ENCODE measurements at places on chromosomes 13 and 19.

DNA sequence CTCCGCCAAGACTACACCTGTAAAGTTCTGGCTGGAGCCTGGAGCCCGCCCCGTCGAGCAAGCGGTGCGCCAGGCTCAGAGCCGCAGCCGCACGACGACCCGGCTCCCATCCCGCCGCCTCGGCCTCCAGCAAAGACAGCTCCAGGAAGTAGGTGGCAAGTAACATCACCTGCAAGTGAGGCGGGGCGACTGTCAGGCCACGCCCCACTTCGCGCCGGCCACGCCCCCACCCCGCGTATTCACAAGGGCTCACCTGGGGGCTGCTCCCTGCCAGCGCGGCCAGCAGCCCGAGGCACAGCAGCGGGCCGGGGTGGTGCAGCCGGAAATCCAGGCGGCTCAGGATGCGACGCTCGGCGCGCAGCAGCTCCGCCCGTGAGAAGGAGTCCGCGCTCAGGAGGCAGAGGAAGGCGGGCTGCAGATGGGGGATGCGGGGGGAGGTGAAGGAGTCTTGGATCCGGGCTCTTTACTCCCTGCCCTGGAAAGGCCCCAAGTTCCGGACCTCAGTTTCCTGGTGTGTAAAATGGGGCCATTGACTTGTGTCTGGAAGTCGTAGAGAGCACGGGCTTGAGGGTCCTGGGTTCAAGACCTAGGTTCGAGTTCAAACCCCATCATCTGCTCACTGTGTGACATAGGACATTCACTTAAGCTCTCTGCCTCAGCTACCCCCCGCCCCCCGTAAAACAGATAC, 3.2 kb downstream of the CCNP start:
- no peak for DNase-seq

GRCh38 chr13:80338781-80339562, 2.0 kb downstream of the SPRY2 start:
- DNase-seq = peak; percentile 40

GRCh38 chr19:12995596-12996405, 526 bp downstream of the NFIX start:
- DNase-seq = no peak

GRCh38 chr19:34225659-34226015, 28.7 kb upstream of the GARRE1 start:
- DNase-seq = no peak

DNA sequence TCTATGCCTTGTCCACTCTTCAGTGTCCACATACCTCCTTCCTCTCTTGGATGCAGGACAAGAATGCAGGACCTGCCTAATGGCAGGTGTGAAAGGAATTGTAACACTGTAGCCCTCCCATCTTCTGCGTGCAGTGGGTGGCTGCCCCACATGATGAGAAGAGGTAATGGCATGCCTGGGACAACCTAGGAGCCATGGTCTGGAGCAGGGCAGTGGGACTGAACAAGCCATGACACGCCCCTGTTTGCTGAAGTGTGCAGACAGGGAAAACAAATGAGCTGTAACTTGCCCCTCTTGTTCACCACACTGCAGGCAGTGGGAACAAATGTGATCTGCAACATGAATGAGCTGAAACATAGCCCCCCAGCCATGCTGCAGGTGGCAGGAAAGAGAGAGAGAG, 192.2 kb downstream of the PCDH17 start:
- no peak for DNase-seq

- peak; percentile 60 for DNase-seq
These were observed 51.3 kb upstream of the LSM14A start for GRCh38 chr19:34120846-34121639.

DNA sequence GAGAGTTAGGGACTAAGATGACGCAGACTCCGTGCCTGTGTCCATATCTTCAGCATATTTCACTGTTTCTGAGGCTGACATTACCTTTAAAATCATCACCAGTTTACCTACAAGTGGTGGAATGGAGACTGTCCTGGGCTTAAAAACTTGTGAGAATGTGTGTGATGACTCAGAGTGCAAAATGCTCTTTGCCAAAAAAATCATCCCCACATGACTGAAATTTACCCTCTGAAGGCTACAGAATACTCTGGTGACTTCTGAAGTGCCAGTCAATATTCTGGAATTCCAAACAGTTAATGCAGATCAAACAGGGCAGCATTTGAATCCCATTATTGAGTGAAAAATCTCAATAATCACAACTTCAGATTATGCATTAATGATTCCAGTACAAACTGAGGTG, 901.4 kb downstream of the EFNB2 start:
- no peak for DNase-seq

- no peak for DNase-seq
These were observed 8.5 kb downstream of the TMTC4 start for GRCh38 chr13:100666124-100666523.

GRCh38 chr19:53908106-53908934, 758 bp upstream of the CACNG7 start:
- no peak for DNase-seq

DNA sequence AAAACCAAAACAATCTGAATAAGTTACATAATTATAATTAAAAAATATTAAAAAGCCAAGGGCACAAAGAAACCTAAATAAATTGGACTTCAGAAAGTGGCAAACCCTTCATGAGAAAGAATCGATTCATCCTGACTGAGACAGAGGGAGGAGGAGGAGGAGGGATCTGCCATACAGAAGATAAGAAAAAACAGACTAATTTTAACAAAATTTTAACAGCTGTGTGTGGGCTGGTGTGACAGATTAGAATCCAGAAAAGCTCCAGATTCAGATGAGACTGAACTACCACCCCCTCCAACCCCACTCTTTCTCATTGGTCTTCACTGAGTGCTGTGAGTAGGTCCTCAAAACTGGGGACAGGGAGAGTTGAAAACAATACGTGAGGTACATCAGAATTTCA, 111.5 kb upstream of the HTR2A start:
- DNase-seq = no peak

GRCh38 chr13:51887468-51887867, 25.7 kb downstream of the CCDC70 start:
- no peak for DNase-seq

DNA sequence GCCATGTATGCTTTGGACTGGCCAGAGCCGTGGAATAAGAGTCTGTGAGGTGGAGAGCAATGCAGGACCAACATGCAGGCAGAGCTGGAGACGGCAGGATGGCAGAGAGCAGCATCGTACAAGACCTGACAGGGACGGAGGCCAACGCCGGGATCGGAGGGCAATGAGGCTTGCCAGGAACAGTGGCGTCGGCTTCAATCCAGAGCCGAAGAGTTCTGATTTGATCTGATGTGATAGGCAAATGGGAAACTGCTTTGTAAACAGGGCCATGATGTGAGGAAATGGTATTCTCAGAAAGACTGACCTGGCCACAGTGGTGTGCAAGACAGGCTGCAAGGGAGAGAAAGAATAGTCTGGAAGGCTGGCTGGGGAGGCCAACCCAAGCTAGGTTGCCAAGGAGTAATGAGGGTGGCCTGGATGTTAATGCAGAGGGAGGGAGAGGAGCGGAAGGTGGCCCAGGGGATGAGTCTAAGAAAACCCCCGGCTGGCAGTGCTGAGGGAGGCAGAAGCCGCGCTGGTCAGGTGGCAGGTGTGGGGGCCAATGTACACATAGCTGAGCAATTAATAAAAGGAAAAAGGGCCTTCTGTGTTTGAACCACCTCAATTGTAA, 26.7 kb downstream of the RCBTB2 start:
- DNase-seq = no peak

GRCh38 chr19:14427461-14427860, 5.6 kb upstream of the PKN1 start:
- DNase-seq = no peak

DNA sequence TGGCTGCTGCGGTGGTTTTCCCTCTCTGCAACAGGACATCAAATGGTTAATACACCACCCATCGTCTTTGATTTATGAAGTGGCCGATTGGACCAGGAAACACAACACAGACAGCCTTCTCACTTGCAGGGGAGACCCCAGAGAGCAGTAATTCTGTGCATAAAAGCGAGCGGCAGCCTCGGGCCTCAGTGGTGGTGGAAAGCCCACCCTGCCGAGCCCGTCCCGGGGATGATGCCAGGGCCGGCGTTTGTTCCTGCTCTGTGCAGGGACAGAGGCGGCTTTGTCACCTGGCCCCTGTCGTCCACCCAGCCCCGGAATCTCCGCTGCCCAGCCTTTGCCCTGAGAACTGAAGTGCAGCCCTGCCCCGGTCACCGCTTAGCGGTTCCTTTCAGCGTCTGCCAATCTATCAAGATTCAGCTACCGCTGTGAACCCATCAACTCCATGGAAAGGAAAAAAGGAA, 184.4 kb downstream of the TSHZ3 start:
- no peak for DNase-seq

- DNase-seq = peak; percentile 54
These were observed 1.3 kb upstream of the CCNE1 start for GRCh38 chr19:29810504-29810871.

GRCh38 chr19:1970003-1970805, 29.2 kb downstream of the CSNK1G2 start:
- no peak for DNase-seq

DNA sequence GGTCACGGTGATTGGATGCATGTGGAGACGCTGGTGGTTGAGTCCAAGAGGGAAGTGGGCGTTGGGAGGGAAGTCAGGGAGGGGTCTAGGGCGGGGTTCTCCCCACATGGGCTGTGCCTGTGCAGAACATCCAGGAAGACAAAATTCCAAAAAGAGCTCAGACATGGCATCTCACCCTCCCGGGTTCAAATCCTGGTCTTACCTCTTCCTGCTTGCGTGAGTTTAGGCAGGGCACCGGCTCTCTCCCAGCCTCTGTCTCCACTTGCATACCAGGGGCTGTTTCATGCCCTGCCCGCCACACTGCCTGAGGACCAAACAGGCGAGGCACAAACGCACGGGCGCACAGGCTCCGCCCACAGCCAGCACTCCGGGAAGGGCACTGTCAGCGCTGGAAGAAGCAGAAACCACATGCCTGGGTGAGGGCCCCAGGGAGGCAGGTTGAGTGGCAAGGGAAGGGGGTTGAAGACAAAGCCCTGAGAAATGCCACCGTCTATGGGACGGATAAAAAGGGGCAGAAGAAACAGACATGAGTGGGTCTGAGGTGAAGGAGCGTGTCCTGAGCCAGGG, 123.6 kb upstream of the SOX1 start:
- DNase-seq = no peak

DNA sequence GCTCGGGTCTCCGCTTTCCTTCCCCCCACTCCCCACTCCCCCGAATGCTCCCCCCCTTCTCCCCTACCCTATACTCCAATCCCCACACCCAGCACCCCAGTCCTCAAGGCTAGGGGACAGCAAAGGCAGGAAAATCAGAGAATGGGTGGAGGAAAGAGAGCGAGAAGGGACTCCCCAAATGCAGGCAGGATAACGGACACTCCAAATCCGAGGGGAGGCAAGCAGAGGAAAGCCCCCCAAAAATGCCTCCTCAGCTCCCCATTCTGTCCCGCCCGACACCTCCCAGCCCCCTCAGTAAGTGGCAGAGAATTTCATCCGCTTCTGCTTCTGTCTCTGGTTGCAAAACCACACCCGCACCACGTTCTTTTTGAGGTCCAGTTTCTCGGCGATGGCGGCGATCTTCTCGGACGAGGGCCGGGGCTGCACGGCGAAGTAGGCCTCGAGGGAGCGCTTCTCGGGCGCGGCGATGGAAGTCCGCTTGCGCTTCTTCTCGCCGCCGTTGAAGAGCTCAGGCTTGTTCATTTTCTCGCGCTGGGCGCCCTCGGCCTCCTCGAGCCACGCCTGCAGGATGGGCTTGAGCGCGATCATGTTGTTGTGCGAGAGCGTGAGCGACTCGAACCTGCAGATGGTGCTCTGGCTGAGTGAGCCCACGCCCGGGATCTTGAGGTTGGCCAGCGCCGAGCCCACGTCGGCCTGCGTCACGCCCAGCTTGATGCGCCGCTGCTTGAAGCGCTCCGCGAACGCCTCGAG, 2.1 kb downstream of the POU4F1 start:
- peak; percentile 24 for DNase-seq

GRCh38 chr19:9941671-9942070, 5.4 kb upstream of the OLFM2 start:
- DNase-seq = no peak

DNA sequence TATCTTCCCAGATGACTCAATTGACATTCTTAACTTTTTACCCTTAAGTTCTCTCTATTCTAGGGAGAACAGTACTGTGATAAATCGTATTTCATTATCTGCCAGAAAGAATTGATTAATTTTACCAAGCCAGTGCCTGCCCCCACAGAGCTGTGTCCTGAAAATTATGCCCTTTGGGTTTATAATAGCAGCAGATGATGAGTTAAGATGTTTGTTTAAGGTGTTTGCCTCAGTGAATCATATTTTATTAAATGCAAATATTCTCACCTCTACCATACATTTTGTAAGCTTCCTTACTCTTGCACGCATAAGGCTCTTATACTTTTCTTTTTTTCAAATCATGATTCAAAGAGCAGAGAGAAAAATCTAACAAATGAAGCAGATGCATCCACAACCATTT, 318.6 kb downstream of the DCT start:
- DNase-seq = no peak

DNA sequence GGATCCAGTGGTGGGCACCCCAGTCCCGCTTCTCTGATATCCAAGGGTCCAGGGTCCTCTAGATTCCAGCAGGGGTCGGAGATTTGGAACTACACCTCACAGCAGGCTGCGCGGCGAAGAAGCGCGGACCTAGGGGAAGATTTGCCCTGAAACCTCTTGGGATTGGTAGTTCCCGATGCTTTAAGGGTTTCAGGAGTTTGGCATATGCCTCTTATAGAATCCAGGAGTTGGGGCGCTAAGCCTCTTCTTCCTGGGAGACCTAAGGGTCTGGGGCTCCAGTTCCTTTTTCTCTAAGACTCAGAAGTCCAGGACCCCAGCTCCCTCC, 349 bp downstream of the BCL2L12 start:
- no peak for DNase-seq

DNA sequence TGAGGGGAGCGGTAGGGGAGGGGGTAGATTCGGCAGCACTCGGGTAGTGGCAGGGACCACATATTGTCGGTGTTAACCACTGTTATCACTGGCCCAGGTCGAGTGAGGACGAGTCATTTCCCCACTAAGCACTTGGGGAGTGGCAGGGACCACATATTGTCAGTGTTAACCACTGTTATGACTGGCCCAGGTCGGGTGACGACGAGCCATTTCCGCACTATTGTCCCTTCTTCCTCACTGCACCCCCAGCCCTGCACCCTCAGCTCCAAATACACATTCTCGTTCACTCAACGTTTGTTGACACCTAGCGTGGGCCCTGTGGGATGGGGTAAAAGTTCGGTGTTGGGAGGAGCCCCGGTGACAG, 467 bp upstream of the CLN5 start:
- peak; percentile 88 for DNase-seq

GRCh38 chr13:96898646-96899254, 95.5 kb downstream of the OXGR1 start:
- DNase-seq = no peak

DNA sequence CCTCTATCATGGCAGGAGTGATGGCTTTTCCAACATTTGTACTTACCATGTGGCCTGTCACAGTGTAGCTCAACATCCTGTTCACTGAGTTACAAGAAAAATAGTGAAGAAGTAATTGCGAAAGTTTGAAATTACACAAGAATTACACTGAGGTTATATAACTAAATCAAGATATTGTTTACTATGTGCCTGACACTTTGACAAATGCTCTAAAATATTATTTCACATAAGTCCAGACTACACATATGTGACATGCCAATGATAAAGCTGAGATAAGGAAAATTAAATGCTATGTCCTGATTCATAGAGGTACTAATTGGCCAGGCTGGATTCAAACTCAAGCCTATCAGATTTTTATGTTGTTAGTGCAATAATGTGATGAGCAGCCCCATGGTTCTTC, 451.7 kb downstream of the PCDH9 start:
- no peak for DNase-seq

- no peak for DNase-seq
These were observed 20.4 kb upstream of the ZNF83 start for GRCh38 chr19:52658595-52658994.

- no peak for DNase-seq
These were observed 31.3 kb downstream of the KCTD12 start for GRCh38 chr13:76854894-76855293.
